ENCODE measurements at places on chromosomes 13 and 19.

GRCh38 chr19:49551531-49551930, 23.7 kb downstream of the RCN3 start:
- no peak for DNase-seq

GRCh38 chr19:38869836-38870607, 8.1 kb downstream of the RINL start:
- DNase-seq: peak; percentile 95

GRCh38 chr19:10751109-10751953, 33.5 kb downstream of the DNM2 start:
- DNase-seq: no peak

DNA sequence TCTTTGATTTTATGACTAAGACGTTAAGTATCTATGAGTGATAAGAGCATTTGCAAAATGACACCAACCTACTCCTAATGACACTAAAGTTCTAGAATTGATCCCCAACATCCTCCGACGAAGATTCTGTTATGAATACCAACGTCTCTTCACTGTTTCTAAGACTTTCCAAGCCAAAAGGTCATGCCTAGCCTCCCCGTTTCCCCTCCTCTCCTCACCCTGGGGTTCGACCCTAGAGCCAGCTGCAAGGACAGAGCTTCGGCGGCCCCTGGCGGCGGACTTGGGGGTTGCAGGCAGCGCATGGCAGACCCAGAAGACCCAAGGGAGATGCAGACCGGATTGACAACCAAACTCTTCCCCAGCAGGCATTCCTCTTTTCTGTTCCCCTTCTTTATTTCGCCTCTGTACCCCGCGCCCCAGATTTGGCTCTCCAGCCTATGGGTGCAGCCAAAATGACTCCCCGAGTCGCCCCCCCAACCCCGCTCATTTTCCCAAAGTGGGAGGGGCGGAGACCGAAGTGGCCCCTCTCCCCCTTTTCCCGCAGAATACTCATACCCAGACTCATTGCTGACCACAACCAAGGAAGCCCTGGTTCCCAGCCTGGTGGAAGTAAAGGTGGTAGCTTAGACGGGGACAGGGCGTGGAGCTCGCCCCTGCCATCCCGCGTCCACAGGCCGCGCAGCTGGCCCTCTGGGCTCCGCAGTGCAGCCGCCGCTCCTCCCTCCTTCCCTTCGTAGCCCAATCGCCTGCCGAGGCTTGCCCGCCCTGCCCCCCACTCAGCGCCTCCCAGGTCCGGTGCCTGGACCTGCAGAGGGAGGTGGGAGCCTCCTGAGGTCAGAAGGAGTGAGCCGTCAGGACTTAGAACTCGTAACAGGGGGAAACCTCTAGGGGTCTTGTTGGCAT, 4.1 kb upstream of the EML2 start:
- peak; percentile 96 for DNase-seq

DNA sequence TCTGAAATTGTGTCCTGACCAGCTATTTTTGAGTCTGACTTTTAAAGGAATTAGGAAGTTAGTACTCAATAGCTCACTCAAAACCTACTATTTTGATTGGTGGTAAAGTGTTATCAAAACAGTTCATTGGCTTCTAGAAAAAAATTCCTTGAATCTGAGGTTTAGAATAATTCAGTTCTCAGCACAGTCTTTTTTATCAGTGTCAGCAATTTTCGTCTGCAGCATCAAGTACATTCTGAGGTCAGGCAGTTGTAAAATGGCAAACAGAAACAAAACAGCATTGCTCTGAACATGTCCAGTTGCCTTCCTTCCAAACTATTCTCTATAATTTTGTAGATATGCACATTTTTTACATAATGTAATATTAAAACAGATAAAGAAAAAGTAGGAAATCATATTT, 1644.1 kb downstream of the SLITRK5 start:
- no peak for DNase-seq

GRCh38 chr13:44843403-44843802, 145.9 kb downstream of the NUFIP1 start:
- no peak for DNase-seq

- DNase-seq: no peak
These were observed 96.9 kb downstream of the COL4A1 start for GRCh38 chr13:110209950-110210603.

DNA sequence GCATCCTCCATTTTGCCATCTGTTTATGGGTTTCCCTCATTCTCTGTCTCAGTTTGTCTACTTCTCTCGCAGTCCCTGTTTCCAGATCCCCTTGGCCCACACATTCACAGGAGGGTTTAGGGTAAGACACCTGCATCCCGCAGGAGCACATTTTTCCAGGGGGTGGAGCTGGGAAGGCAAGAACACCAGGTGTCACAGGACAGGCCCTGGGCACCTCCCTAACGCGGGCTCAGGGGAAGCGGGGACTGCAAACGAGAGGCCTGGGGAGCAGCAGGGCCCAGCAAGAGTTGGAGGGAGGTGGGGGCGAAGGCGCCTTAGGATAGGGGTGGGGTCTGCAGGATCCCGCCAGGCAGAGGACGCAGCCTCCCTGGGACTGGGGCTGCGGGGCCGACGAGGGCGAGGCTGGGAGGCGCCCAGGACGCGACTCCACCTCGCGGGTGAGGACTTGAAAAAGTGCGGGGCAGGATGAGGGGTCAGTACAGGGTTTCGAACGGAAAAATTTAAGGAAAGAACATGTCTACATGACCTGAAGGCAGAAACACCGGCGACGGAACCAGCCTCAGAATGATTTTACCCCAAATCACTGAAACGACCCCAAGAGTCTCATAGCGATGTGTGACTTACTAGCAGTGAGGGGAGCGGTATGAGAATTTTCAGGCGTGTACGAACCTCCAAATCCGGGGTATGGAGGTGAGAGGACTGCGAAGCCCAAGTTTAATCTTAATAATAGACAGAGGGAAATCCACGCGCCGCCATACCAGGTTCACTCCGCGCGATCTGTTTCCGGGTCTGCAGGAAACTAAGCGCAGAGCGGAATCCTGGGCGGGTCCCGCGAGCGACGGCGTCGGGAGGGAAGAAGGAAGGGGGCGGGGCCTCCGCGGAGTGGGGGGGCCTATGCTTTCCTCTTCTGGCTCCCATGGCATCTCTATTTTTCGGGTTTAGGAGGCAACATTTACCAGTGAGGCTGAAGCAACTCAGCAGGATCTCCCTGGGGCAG, 7.1 kb upstream of the ERVV-2 start:
- DNase-seq: peak; percentile 14

DNA sequence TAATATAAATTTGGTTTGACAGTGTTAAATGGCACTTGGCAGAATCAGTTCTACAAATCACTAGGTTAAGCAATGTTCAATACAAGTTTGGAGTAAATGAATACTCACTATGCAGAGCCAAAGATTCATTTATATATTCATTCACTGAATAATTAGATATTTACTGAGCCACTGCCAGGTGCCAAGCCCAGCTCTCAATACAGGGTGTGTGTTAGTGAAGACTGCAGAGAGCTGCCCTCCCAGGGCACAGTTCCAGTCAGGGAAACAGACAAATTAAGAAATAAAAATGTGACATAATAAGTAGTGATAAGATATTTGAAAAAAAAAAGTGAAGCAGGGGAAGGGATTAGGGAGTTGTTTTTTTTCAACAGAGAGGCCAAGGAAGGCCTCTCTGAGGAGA, 411.7 kb downstream of the KCNRG start:
- DNase-seq: no peak

DNA sequence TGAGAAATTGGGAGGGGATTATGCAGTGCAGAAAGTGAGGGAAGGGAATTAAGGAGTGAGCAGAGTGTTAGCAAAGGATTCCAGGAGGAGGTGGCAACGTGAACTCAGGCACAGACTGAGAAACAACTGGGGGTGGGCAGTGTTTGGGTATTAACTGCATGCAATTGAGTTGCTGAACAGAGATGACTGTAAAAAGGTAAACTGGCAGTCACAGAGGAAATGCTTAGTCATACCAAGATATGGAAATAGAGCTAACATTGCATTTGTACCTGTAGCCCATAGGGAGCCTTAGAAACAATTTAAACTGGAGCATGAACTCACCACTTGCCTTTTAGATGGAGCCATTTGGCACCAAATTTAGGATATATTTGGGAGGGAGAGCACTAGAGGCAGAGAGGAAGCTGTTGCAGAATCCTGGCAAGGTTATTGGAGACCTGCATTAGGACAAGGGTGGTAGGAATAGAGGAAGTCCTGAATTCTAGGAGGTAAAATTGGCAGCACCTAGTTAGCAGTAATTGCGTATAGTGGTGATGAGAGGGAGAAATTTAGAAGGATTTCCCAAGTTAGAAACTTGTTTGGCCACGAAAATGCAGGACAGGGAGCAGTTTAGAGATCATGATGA, 100.6 kb upstream of the FRY start:
- peak; percentile 10 for DNase-seq

DNA sequence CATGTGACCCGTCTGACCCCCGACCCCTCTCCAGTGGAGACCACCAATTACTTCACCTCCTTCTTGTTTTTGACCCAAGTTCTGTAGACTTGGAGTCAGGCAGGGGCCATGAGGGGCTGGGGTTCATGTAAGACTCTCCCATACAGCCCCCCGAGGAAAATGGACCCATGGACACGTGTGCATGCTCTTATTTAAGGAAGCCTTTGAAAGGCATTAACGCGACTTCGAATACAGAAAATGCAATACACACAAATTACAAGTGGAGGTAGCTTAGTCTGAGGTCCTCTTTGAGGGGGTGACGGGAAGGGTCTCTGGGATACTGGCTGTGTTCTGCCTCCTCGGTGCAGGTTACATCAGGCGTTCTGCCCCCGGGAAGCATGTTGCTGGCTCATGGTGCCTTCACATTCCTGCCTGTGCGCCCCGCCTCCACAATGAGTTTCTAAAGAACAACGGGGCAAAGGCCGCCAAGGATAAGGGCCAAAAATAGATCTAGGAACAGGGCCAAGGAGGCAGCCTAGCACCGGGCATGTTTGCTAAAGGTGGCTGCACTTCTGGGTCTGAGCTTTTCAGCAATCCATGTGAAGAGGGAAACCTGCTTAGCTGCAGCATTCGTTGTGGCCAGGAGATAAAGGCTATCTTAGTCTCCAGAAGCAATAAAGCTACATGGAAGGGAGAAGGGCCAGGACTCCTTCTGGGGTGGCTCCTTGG, 54.5 kb downstream of the RAB20 start:
- DNase-seq: no peak

DNA sequence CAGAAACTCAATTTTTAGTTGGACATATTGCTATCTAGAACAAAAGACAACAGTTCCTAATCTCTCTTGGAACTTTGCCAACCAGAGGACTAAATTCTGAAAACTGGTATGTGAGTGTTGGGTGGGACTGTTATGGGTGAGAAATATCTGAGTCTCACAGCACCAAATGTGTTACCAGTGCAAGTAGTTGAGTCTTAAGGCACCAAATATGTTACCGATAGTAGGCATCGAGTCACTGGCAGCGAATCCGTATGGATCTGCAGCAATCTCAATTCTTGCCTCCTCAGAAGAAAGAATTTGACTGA, 575.2 kb downstream of the DACH1 start:
- no peak for DNase-seq

GRCh38 chr13:26476782-26477142, 80.7 kb upstream of the WASF3 start:
- DNase-seq: no peak

DNA sequence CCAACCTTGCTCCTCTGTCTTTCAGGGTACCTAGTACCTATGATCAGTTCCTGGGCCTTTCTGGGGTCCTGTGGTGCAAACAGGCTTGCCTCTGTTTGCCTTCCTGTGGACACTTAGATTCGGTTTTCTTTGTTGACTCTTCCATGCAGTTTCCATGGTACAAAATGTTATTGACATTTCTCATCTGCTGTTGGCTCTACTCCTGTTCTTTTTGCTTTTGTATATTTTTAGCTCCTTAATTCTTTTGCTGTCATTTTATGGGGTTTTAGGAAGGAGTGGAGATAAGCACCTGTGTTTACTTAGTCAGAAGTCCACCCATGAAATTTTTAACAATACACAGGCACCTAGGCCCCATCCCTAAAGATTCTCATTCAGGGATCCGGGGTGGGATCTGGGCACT, 20.5 kb upstream of the CNMD start:
- DNase-seq: no peak

- no peak for DNase-seq
These were observed 58.7 kb downstream of the LRRC63 start for GRCh38 chr13:46270416-46270815.

GRCh38 chr19:35438527-35438926, 9.5 kb upstream of the FFAR2 start:
- no peak for DNase-seq

- DNase-seq: no peak
These were observed 37.5 kb upstream of the XPO4 start for GRCh38 chr13:20940083-20940482.

DNA sequence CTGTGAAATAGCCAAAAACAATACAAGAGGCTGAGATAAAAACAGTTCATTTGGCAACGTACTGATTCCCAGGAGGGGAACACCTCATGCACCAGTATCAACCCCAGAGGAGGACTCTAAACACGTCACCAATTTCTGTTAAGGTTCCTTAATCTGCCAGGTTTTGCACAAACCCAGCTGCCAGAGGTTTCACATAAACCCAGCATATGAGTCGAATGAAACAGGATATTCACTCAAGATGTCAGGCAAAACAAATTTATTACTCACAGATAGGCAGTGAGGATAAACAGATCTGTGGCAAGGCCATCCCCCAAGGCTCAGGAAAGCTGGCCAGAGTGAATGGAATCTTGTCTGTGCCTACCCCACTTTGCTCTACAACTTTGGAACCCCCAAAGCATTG, 210.9 kb downstream of the GPC5 start:
- no peak for DNase-seq

- no peak for DNase-seq
These were observed 1060.4 kb downstream of the EFNB2 start for GRCh38 chr13:105474983-105475610.

GRCh38 chr19:51066393-51067186, 1.7 kb upstream of the KLK13 start:
- DNase-seq: no peak

DNA sequence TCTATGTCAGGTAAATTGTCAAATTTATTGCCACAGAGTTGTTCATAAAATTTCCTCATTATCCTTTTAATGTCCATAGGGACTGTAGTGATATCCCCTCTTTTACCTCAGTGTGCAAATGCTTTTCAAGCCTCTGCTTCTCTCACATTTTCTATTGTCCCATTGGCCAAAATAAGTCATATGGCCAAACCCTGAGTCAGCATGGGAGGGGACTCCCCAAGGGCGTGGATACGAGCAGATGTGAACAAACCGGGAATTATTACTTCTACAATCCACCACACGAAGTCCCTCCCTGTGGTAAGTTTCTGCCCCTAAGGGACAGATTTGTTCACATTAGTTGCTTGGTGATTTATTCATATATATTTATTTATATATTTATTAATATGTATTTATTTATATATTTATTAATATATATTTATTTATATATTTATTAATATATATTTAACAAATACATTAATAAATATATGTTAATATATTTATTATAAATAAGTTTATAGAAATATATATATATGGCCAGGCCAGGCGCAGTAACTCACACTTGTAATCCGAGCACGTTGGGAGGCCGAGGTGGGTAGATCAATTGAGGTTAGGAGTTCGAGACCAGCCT, 20.1 kb upstream of the CAMSAP3 start:
- DNase-seq: no peak

Measured in activated T-cell treated with anti-CD3 and anti-CD28 coated beads, Interleukin-2, amount 50 U/mL, for 72 hours (primary cell).